Cardiac septum (tissue), 1 donor: ENCODE measurements at places on chromosomes 3 and 15. TPM values are rescaled to one million over a fixed set of nuclear protein-coding genes. Genes with fewer than 3 reads are reported as not detected.

GRCh38 chr15:69648775-69649735, 196.4 kb downstream of the RPLP1 start:
- DNase-seq, result peak; percentile 31

- DNase-seq, result no peak
These were observed 8.3 kb downstream of the LMCD1 start for GRCh38 chr3:8509961-8510360.

DNA sequence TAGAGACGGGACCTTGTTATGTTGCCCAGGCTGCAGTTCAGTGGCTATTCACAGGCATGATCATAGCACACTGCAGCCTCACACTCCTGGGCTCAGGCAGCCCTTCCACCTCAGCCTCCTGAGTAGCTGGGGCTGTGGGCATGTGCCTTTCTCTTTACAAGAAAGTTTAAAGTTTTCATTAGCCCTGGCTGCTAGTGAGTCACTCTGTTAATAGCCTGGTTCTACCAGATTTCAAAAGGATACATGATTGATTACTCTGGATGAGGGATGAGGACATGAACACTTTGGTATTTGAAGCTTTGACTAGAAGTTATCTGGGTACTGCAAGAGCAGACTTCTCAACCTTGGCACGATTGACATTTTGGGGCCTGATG, 95.1 kb downstream of the DHX36 start:
- DNase-seq, result no peak

Gene FGF12
- total RNA-seq, result 45.1 TPM

DNA sequence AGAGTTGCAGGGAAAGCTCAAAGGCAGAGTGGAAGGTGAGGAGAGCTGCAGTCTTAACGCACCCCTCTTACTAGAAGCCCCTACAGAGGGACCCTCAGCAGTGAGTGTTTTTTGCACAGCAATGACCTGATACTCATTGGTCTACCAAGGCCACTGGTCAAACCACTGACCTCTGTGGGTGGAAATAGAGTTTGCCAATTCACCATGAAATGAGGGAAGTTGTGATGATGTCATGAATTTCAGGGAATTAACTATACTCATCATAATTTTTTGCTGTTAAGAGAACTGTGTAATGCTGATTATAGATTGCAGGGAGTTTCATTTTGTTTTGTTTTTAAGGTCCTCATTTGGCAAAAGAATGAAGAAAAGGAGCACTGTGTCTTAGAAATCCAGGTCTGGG, 101.7 kb upstream of the SMAD3 start:
- no peak for DNase-seq

- no peak for DNase-seq
These were observed 45.8 kb upstream of the NTRK3 start for GRCh38 chr15:88302373-88302772.

DNA sequence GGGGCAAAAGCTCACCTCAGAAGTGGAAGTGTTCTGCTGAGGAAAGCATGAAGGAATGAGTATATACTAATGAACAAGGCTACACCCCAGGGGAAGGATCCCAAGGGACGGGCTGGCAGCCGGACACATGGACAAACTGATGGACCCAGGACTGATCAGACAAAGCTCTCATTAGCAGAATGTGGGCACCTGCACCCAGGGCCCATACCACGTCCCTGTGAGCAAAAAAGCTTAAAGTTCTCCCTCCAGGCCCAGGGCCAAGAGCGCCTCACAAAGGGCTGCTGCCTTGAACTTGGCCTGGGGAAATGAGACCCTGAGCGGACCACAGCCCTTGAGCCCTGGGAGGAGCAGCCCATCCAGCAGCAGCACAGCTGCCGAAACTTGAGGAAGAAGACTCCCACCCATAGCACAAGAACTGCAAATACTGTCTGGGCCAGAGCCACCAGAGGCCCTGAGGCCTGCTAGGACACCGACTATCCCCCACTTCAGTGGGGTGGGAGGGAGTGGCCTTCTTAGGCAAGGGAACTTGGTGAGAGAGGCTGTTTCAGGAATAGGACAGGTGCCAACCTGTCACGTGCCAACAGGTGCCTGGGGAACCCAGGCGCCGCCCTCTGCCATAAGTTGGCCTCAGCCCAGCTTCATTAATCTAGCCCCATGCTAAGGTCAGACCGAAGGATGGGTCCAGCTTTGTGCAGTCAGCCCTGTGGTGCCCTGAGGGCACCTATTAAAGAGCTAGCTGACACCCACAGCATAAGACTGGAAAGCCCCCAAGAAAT, 2.3 kb upstream of the GMPPB start:
- peak; percentile 55 for DNase-seq

DNA sequence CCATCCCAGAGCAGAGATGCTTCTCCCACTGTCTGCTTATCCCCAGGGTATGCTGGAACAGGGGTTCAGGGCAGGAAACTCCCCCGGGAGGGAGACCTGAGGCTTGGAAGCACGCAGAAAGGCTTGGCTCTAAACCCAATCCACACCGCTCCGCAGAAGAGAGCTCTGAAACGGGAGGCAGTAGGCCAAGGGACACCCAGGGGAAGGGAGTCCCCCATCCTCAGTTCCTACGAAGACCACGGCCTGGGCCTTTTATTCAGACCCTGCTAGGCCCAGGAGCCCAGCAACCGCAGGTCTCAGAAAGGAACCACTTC, 1.8 kb upstream of the HAPLN3 start:
- no peak for DNase-seq
